Endothelial cell of umbilical vein (primary cell): ENCODE measurements at places on chromosomes 16 and 17. TPM values are rescaled to one million over a fixed set of nuclear protein-coding genes. Genes with fewer than 3 reads are reported as not detected.

Gene CMTM2
- total RNA-seq: not detected in 2 replicates

Gene FOXN1
- not detected in 2 replicates for total RNA-seq

DNA sequence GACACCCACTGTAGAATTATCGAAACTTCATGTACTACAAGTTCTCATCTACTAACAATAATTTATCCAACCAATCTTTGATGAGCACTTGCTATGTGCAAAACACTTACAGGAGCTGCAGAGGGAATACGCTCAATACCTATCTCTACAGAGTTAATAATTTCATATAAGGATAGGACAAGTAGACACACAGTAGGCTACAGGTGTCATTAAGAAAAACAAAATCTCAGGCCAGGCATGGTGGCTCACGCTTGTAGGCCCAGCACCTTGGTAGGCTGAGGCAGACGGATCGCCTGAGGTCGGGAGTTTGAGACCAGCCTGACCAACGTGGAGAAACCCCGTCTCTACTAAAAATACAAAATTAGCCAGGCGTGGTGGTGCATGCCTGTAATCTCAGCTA lies 91.3 kb upstream of the PLEKHM1 start:
- peaks cover 6% of the 10 kb centered on the region for H3K36me3 ChIP-seq
- no peak overlapping the region for H3K27ac ChIP-seq
- H3K4me3 ChIP-seq: no peak overlapping the region
- H3K4me1 ChIP-seq: peaks cover 12% of the 10 kb centered on the region
- no peaks in the 10 kb centered on the region for H3K27me3 ChIP-seq

DNA sequence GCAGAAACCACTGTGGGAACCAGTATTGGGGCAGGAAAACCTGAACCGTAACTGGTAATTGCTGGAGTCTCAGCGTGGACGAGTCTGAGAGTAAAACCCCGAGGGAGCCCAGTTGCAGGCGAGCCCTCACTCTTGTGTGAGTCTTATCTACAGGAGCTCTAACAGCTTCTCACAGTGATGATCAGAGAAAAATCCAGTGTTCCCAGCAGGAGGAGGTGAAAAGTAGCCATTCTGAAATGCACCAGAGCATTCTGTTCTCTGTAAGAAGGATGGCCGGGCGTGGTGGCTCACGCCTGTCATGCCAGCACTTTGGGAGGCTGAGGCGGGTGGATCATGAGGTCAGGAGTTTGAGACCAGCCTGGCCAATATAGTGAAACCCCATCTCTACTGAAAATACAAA lies 161.2 kb downstream of the COPRS start:
- H3K36me3 ChIP-seq: no peaks in the 10 kb centered on the region
- no peak overlapping the region for H3K4me3 ChIP-seq
- H3K27me3 ChIP-seq: peaks cover 3% of the 10 kb centered on the region
- no peaks in the 10 kb centered on the region for H3K4me1 ChIP-seq
